ENCODE measurements at places on chromosomes 12 and 14. TPM values are rescaled to one million over a fixed set of nuclear protein-coding genes. Genes with fewer than 3 reads are reported as not detected.

GRCh38 chr12:78898416-78898815, 33.8 kb downstream of the SYT1 start:
- no peaks in the 10 kb centered on the region for H3K27me3 ChIP-seq
- no peak overlapping the region for H3K27ac ChIP-seq
- H3K4me1 ChIP-seq = no peaks in the 10 kb centered on the region
- H3K36me3 ChIP-seq = no peaks in the 10 kb centered on the region
- peak; percentile 44 for DNase-seq

- no peak overlapping the region for H3K4me3 ChIP-seq
- no peaks in the 10 kb centered on the region for H3K4me1 ChIP-seq
- H3K27me3 ChIP-seq = no peaks in the 10 kb centered on the region
- DNase-seq = no peak
Observed at GRCh38 chr12:20778969-20779368, 31.5 kb upstream of the SLCO1B3 start.

GRCh38 chr12:31508436-31509150, 82.3 kb downstream of the DENND5B start:
- peaks cover 4% of the 10 kb centered on the region for H3K4me1 ChIP-seq
- no peak overlapping the region for H3K27ac ChIP-seq
- H3K4me3 ChIP-seq = no peak overlapping the region
- H3K36me3 ChIP-seq = no peaks in the 10 kb centered on the region
- no peaks in the 10 kb centered on the region for H3K27me3 ChIP-seq
- no peak for DNase-seq

Gene OAS1
- 4.0 TPM for polyA plus RNA-seq

Gene B4GALNT3
- 13.6 TPM for polyA plus RNA-seq

Gene GLIPR1L1
- polyA plus RNA-seq = not detected

Gene CLEC1B
- not detected for polyA plus RNA-seq
